Liver (tissue), 10 donors: ENCODE measurements at places on chromosomes 16 and 17. TPM values are rescaled to one million over a fixed set of nuclear protein-coding genes. Genes with fewer than 3 reads are reported as not detected.

The AIPL1 gene
- total RNA-seq, result not detected

The HP gene
- 13,922 TPM for total RNA-seq

GRCh38 chr17:71790791-71791190, 330.0 kb upstream of the SOX9 start:
- H3K36me3 ChIP-seq, result no peaks in the 10 kb centered on the region
- H3K4me3 ChIP-seq, result no peak overlapping the region
- no peaks in the 10 kb centered on the region for H3K4me1 ChIP-seq
- H3K27me3 ChIP-seq, result no peaks in the 10 kb centered on the region

DNA sequence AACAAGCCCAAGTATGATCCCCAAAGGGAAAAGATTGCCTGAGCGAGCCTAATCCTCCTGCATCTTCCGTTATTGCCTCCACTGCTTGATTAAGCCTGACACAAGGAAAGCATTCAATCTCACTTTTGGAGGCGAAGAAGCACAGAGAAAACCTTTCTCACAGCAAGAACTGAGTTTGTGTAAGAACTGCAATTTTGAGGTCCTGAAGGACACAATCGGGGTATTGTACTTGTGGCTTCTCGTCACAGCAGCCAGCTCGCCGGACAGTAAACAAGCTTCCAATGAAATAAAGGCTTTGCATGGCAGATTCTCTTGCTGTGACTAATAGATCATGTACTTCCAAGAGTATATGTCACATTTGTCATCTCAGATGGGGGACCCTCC, 18.7 kb upstream of the FOXF1 start:
- no peak overlapping the region for H3K27ac ChIP-seq
- no peak for DNase-seq
- no peaks in the 10 kb centered on the region for H3K4me1 ChIP-seq
- H3K4me3 ChIP-seq, result no peak overlapping the region
- no peaks in the 10 kb centered on the region for H3K36me3 ChIP-seq

- H3K27me3 ChIP-seq, result no peaks in the 10 kb centered on the region
- H3K4me1 ChIP-seq, result peaks cover 82% of the 10 kb centered on the region
- peaks cover 2% of the 10 kb centered on the region for H3K36me3 ChIP-seq
- peak overlapping the region; percentile 98 for H3K27ac ChIP-seq
- peak overlapping the region; percentile 69 for H3K4me3 ChIP-seq
Observed at GRCh38 chr16:2039274-2040031, 8.2 kb downstream of the NTHL1 start.
